ENCODE measurements at places on chromosomes 11 and 22. TPM values are rescaled to one million over a fixed set of nuclear protein-coding genes. Genes with fewer than 3 reads are reported as not detected.

- no peak for DNase-seq
Measured at GRCh38 chr11:12259956-12260355, 117.4 kb upstream of the PARVA start.

DNA sequence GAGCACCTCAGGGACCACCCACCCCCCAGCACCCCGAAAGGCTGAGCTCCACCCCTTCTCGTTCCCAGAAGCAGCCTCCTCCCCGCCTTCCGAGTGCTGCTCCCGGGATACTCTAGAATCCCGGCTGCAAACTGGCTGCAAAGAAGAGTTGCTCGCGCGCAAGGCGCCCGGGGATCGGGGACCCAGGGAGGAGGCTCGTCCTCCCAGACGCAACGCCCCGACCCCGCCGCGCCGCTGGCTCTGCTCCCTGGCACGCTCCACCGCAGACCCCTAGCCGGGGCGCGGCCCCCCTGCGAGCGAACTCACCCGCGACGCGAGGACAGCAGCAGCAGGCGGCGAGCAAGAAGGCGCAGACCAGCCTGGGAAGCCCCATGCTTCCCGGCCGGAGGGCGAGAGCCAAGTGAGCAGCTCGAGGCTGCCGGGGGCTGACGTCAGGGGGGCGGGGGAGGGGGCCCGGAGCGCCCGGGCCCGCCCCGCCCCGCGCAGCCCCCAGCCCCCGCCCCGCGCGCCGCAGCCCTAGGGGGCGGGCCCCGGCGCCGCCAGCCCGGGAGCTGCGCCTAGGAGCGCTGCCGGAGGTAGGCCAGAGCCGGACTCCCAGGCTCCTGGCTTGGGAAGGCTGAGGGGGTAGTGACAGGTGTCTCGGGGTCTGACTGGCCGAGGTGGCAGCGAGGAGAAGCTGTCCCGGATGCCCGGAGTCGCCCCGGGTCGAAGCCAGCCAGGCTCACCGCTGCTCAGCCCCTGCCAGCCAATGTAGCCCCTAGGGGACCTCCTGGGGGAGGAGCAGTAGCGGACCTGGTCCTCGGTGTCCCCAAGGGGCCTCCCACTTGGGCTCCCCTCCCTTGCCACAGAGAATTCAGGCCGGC, at the start of gene MCAM:
TSS of gene MCAM (minus strand) at position 402 of the 863 bp plus-strand sequence. CDS start at position 373, 29 bp downstream.
- DNase-seq, result no peak

DNA sequence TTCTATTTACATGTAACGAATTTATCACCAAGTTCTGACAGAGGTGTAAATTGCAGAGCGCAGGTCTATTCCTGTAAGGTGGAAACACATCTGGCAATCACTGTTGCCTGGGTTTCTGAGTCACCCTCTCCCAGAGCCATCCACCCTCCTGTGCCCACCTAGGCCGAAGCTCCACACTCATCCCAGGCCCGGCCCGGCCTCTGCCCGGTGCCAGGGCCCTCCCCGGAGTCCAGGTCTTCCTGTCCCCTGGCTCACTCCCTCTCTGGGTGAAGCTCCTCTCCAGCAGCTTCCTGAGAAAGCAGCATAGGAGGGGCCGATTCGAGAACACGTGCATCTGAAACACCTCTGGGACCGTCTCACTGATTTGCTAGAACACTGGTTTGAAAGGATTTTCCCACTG, 308.2 kb downstream of the SHANK2 start:
- DNase-seq, result no peak

GRCh38 chr11:36743039-36743438, 145.0 kb upstream of the RAG2 start:
- no peak for DNase-seq

- DNase-seq, result no peak
Measured at GRCh38 chr11:40227730-40228129, 1231.7 kb downstream of the LRRC4C start.

Gene PLAAT4
- 15.2 TPM for total RNA-seq

- DNase-seq, result no peak
Measured at GRCh38 chr11:134576286-134576685, 164.2 kb upstream of the B3GAT1 start.

DNA sequence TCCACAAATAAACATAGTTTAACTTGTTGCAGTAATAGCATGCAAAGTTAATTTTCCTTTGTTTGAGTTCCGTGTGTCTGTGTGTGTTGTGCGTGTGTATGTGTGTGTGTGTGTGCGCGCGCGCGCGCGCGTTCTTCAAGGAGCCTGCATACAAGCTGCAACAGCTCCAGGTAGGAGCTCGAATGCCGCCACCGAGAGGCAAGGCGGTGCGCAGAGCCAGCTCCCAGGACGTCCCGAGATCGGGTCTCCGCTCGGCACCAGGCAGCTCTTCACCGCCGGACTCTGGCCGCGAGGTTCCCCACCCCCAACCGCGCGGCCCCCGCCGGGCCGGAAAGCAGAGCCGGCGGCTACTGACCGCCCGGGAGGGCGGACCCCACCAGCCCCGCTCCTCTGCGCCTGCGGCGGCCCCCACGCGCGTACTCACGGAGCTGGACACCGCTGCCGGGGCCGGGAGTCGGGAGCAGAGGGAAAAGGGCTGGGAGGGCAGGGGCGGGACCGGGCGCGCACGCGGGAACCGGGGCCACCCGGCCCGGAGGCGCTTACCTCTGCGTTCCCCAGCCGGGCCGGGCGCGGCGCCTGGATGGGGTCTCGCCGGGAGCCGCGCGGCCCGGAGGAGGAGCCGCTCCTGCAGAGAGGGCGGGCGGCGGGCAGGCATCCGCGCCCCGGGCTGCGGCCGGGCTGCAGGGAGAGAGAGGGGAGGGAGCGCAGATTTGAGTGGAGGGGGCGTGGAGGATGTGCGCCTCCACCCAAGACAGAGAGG, 40.4 kb upstream of the AKIP1 start:
- no peak for DNase-seq

- DNase-seq, result no peak
Measured at GRCh38 chr11:68125164-68125563, 4.0 kb upstream of the CHKA start.

DNA sequence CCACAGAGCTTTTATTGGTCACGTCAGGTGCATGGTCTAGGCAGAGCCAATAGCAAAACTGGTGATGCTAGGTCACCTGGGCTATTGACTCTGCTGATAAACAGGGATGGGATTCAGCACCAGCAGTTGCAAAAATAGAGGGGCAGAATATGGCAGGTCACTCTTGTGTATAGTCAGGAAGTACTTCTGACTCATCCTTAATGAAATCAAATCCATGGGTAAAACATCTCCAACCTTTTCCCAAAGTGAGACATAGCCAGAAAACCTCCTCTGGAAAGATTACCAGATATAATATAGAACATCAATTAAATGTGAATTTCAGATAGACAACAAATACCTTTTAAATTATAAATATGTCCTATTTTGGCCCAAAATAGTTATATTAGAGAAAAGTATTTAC, 383.2 kb downstream of the METTL15 start:
- DNase-seq, result no peak

Gene MRGPRX3
- not detected for total RNA-seq

Gene TEX12
- 0.23 TPM for total RNA-seq

DNA sequence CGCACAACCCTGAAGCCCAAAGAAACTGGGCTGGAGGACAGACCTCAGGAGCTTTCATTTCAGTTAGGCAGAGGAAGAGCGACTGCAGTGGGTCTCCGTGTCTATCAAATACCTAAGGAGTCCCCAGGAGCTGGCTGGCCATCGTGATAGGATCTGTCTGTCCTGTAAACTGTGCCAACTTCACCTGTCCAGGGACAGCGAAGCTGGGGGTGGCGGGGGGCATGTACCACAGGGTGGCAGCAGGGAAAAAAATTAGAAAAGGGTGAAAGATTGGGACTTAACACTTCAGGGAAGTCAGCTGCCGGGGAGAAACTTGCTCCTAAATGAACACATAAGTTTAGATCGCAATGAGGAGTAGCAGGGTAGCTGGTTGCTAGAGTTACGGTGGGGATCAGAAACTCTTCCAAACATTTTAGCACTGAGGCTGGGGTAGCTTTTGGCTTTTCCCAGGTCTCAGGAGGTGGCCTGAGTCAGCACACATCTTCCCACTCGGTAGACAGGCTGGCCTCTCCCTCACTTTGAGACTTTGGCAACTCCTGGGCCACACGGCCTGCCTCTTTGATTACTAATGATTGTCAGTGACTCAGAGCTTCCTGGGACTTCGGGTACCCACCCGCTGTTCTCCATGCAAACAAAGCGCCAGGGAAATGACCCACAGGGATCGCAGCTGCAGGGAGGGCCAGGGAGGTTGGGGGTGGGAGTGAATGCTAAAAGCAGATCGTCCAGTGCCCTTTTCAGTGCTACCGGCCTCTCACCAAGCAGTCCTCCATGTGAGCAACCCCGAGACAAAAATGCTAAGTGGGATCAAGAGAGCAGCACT, 2.9 kb upstream of the MTFP1 start:
- DNase-seq, result no peak

- DNase-seq, result no peak
Measured at GRCh38 chr11:121927789-121928188, 188.2 kb downstream of the BLID start.

DNA sequence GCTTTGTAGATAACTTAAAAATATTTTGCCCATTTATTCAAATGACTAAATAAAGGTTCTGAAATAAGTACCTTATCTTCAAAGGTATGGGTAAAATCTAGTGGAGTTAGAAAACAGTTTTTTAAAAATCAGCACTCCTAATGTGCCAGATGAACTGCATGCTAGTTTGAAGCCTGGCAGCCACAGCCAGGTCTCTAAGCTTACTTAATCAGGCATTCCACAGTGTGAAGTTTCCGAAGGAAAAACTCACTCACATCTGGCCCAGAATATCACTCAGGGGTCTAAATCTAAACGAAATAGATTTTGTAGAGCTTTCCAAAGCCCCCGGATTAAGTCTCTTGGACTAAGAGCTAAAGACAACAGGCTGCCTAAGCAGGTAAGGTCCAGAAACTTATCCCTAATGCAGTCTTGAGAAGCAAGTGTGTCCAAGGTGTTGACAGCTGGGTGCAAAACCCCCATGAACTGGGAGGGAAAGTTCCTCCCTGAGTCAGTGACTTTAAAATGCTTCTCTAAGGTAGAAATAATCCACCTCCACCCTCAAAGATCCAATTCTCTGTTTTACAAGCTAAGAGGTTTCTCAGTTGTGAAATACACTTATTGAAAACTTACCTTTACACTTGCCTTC, 157.6 kb downstream of the FCHSD2 start:
- no peak for DNase-seq

DNA sequence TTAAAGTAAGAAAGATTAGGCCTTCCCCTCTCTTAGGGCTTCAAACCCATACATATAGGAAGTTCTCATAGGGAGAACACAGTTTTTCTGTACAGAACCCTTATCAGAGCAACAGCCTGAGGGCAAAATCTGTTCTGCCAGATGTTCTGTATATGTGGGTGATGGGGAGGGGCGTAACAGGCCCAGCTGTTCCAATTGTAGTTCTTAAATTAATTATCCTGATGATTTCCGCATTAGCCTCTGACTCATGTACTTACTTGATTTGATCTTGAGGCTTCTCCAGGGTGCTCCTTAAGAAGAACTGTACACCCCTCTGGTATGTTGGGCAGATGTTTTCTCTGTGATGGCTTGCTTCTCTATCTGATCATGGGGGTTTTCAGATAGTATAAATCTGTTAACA, 123.1 kb upstream of the C11orf87 start:
- no peak for DNase-seq

- no peak for DNase-seq
Measured at GRCh38 chr11:14357881-14358728, 878 bp downstream of the RRAS2 start.

- DNase-seq, result no peak
Measured at GRCh38 chr11:129412494-129412893, 36.8 kb downstream of the BARX2 start.

Gene POLD4
- total RNA-seq, result 78.7 TPM

Gene LARGE2
- 1.4 TPM for total RNA-seq

- no peak for DNase-seq
Measured at GRCh38 chr11:126159719-126160344, 51.6 kb downstream of the RPUSD4 start.

Gene C11orf91
- 1.3 TPM for total RNA-seq

Gene DNAJB7
- total RNA-seq, result not detected

DNA sequence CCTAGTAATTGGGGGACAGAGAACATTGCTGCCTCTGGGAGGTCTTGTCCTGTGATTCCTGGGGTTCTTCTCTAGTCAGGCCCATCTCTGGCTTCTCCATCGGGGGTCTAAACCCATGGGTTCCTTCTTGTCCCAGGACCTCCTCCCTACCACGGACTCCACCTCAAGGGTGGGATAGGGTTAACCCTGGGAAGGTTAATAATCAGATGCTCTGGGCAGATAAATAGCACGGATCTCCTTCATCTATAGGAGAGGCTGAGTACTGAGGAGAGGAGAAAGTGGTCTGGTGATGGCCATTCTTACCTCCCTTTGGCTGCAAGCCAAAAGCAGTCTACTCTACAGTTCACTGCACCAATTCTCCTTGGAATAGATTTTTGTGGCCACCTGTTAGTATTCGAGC, 10.5 kb downstream of the HEPHL1 start:
- no peak for DNase-seq

Gene GAB4
- total RNA-seq, result not detected

DNA sequence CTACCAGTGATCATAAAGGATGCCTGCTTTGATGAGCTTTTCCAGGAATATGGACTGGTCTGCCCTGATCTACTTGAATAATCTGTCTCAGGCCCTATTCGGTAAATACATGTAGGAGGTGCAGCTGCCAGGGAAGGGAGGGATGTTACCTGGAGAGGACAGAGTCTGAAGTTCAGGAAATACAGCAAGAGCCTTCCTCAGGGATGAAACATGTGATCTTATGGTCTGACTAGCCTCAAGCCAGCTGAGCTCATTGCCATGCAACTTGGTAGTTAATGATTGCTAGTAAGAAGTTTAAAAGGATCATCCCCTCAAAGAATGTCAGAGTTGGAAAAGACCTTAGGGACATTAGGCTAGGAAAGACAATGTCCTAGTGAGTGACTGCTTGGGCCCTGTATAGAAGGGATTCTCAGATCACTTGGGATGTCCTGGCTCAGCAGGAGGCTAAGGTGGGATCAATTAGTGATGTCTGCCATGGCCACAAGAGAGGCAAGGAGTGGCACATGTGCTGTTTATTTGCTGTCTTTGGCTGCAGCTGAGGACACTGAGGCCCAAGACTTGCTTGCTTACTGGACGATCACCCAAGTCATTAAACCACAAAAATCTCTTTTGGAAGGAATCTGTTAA, 18.5 kb downstream of the PTPRJ start:
- no peak for DNase-seq

GRCh38 chr22:42862045-42862734, 5.1 kb upstream of the ARFGAP3 start:
- DNase-seq, result no peak

Gene HBG1
- 2.3 TPM for total RNA-seq

DNA sequence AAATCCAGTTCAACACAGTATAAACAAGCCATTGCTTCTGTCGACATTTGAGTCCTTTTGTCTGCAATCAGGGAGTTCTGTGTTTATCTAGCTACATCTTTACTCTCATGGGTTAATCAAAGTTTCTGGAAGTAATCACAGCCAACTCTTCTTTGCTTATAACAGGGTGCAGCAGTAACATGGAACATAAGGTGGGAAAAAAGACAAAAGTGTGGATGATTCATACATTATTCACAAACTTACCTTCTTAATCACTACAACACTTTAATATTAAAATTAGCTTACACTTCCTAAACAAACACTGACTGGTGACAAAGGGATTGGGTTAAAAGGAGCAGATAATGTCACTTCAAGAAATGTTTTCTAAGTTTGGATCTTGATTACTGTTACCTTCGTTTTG, 44.7 kb downstream of the SNX19 start:
- DNase-seq, result no peak
